NCI-H446 treated with DMSO at 0.1 percent for 48 hours (cell line): ENCODE measurements at places on chromosomes 11 and 22.

- no peak for DNase-seq
Measured at GRCh38 chr11:132704781-132705375, 827.4 kb downstream of the OPCML start.

GRCh38 chr11:64971421-64972233 is at the start of gene MAJIN:
MAJIN (minus strand) TSS chr11:64972108; CDS start chr11:64959405, 12,703 bp downstream.
- DNase-seq, result no peak

GRCh38 chr11:112249871-112250610 is 10.6 kb downstream of the PLET1 start:
- no peak for DNase-seq

GRCh38 chr22:36355362-36355761 is 32.4 kb downstream of the MYH9 start:
- no peak for DNase-seq

DNA sequence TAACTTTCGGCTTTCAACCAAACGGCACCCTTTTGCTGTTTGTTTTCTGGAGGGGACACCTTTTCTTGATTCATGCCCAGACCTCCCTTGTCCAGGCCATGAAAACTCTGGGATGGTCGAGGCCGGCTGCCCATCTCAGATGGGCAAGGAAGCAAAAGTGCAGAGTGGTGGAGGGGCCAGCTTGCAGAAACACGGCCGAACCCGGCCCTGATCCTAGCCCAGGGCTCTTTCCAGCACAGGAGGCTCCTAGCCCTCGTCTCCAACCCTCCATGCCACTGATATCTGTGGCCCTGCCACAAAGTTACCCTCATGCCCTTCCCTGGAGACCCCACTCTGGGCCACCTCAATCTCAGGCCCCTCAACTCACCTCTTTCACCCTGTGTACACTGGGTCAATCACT is 18.9 kb upstream of the SLC22A12 start:
- no peak for DNase-seq

GRCh38 chr11:111819829-111820237 is 51.5 kb downstream of the ALG9 start:
- no peak for DNase-seq

DNA sequence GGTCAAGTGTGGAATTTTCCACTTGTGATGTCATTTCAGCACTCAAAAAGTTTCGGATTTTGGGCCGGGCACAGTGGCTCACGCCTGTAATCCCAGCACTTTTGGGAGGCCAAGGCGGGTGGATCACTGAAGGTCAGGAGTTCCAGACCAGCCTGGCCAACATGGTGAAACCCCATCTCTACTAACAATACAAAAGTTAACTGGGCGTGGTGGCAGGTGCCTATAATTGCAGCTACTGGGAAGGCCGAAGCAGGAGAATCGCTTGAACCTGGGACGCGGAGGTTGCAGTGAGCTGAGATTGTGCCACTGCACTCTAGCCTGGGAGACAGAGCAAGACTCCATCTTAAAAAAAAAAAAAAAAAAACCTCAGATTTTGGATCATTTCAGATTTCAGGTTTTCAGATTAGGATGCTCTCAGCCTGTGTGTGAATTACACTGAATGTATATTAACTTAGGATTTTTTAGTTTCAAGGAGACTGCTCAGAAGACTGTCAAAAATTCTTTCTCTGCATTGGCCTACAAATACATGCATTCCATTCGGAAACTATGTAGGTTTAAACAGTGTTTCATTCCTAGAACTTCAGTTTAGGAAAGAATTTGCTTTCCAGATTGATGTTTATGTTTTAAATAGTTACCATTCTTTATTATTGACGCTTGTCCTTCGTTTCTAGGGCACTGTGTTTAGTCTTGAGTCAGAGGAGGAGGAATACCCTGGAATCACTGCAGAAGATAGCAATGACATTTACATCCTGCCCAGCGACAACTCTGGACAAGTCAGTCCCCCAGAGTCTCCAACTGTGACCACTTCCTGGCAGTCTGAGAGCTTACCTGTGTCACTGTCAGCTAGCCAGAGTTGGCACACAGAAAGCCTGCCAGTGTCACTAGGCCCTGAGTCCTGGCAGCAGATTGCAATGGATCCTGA is 48.0 kb downstream of the BID start:
- DNase-seq, result no peak

GRCh38 chr11:16392616-16393015 is 36.3 kb upstream of the SOX6 start:
- no peak for DNase-seq

DNA sequence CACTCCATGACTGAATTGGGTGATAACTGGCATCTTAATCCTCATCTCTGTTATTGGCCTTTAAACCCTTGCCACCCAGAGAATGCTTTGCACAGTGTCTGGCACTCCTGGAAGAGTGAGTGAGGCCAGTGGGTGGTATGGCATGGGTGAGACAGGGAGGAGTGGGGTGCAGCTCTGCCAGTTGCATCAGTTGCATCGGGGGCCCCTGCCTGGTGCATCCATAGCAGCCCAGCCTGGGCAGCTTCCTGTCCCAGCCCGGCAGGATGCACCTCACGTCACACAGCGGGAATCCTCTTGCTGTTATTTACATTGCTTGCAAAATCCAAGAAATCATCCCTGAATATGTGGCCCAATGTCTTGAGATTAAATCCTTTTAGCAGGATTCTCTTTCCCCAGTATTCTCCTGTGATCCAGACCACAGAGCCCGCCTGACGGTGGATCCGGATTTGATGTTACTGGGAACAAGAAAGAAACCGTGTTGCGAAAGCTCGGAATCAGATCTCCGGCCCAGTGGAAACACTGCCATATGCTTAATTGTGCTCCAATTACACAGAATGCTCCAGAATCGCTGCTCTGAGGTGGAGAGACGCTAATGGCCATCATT is 37.6 kb upstream of the MN1 start:
- no peak for DNase-seq

GRCh38 chr11:12693479-12694182 is 19.4 kb downstream of the TEAD1 start:
- peak; percentile 76 for DNase-seq

DNA sequence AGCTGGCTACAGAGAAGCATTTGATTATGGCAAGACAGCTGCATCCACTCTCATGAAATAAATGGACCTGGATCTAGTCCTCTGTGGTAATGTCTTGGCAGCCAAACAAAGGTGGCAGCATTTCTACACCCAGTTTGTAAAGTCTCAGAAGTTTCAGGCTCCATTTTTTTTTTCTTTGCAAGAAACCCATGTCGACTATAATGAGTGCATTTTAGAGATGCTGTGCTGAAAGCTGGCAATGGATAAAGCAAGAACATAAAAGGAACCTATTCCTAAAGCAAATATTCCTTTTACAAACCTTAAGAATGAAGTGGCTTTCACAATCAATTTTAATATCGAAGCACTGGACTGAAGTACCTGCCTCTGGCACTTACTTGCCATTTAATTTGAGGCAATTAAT is 33.5 kb downstream of the THAP12 start:
- DNase-seq, result no peak

GRCh38 chr11:45146072-45147016 is at the start of gene PRDM11:
PRDM11 (plus strand) TSS chr11:45146639; CDS start chr11:45181767, 35,128 bp downstream.
- DNase-seq, result peak; percentile 53

GRCh38 chr11:86755146-86755545 is 45.2 kb upstream of the PRSS23 start:
- DNase-seq, result no peak

DNA sequence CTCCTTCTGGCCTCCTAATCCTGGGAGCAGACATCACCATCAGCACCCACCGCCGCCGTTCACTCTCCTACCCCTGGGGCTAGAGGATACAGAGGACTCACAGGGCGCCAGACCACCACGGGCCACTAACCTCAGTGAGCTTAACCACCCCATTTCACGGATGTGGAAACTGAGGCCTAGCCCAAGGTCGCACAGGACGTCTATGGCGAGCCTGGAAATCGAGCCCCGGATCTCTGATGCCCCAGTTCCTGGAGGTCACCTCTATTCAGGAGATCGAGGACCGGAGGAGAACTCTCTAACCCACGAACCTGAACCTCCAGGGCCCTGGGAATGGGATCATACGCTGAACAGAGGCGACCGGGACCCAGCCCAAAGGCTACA is 349 bp downstream of the TIMM10 start:
- DNase-seq, result no peak

DNA sequence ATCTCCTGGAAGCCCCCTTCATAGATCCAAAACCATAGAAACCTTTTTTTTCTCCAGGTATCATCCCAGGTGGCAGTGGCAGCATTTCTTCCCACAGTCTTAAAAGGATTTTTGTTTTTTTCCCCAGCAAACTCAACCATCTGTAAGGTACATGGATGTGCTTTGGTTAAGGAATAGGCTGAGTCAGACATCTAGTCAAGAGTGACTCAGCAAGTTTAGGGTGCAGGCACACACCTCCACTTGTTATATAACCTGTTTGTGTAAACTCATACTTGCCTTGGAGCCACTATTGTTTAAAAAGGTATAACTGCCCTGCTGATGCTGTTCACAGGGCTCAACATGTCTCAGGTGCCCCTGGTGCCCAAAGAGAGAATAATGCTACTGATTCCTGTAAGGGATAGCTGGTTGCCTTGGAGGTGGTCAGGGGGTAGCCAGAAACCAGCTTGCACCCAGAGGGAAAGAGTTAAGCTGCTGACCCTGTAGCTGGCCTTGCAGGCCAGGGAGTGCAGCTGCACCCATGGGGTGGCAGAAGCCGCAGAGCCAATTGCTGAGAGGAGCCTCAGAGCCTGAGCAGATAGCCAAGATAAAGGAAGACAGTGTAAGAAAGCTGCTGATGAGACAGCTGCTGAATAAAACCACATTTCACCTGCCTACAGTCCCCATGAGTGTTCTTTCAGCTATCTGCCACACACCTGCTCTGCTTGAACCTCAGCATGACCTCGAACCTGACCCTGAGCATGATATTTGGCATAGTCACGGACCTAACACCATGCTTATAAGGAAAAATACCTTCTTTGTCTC is 1726.1 kb upstream of the RAG2 start:
- no peak for DNase-seq

GRCh38 chr11:109123816-109124787 is 297.9 kb upstream of the C11orf87 start:
- peak; percentile 90 for DNase-seq

DNA sequence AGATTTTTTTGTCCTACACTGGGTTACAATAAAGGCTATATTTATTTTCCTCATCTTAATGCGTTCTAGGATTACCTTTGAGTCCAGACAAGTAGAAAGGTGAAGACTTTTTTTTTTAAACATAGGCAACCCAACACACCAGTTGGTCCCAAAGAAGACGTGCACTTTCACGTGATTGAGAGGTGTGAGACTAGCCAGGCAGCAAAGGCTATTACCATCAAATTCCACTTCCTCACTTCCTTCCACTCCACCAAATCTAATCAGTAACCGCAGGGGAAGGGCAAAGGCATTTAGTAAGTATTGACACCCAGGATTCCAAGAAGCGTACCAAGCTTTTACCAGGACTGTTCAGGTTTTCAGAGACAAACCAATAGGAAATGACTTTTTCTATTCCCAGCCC is 109.3 kb downstream of the APIP start:
- DNase-seq, result no peak

GRCh38 chr11:106306942-106307341 is 229.5 kb downstream of the AASDHPPT start:
- no peak for DNase-seq

DNA sequence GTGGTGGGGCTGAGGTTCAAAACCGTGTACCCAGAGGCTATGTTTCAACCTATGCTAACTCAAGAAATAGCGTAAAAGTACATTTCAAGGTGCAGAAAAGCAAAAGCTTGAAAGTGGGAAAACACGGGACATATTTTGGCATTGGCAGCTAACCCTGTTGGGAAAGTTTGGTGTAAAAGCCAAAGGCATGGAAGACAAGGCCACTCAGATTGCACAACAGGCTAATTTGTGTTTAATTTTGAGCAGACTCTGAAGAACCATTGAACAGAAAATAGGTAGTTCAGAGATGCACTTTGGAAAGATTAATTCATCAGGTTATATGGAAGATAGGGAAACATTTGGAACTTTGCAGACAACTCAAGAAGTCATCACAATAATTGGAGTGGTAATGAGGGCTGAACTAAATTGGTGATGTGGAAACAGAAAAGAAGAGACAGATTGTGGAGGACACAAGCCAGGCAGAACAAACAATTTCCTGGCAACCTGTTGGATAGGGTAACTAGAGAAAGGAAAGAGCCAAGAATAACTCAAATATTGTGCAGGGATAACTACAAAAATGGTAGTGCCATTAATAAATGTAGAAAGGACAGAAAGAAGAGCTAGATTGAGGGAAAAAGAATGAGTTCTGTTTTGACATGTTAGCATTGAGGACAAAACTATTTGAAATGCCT is 140.5 kb upstream of the PGR start:
- peak; percentile 22 for DNase-seq
